ENCODE measurements at places on chromosomes 5 and 9. TPM values are rescaled to one million over a fixed set of nuclear protein-coding genes. Genes with fewer than 3 reads are reported as not detected.

EPB41L4A gene
- 130 TPM for total RNA-seq

PCDHGB5 gene
- total RNA-seq, result 30.8 TPM

DNA sequence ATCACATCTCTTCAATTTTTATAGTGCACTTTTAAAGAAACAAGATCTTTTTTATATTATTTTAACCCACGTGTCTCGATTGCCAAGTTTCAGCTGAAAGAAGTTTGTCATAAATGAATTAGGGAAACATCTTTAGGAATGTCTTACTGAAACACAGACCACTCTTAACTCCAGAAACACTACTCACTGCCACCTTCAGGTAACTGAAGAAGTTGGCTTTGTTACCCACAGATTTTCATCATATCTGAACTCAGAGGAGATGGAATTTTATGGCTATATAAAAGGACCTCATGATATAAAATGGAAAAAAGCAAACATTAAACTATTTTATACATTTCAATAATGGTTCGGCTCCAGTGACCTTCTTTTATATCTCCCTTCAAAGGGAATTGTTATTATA lies 158.0 kb downstream of the SEMA5A start:
- no peak for DNase-seq

DNA sequence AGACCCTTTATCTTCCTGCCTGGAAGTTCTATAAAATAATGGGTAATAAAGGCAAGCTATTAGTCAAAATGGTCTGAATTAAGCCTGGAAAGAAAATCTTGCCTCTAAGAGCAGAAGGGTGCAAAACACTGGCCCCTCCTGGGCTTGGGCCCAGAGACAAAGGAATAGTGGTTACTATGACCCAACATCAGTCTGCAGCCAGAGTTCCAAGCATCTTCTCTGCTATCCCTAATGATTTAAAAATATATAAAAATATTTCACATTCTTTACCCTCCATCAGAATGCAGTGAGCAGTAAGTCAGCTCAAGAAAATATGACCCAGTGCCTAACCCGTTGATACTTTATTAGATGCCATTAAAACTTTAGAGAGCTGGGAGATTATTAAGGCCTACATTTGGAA lies 14.7 kb downstream of the TNFAIP8 start:
- DNase-seq, result no peak

DNA sequence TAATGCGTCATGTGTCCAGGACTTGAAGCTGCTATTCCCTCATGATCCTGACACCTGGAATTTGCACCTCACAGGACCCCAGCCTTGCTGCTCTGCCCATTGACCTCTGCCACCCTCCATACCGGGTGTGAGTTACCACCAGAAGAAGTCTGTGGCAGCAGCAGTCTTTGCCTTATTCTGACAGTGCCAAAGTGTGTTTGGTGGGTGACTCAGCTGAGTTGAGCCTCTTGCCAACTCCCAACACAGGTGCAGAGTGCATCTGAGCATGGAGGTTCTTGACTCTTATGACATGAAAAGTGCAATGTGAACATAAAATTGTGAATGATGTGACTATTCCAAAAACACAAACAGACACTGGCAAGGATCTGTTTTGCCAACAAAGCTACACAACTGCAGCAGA lies 1166.5 kb upstream of the CDH18 start:
- no peak for DNase-seq

- DNase-seq, result no peak
These were observed 35.6 kb downstream of the TLR4 start for GRCh38 chr9:117739624-117740347.

Measured in cerebellum (tissue), 4 donors.